ENCODE measurements at places on chromosomes 5 and 9.

DNA sequence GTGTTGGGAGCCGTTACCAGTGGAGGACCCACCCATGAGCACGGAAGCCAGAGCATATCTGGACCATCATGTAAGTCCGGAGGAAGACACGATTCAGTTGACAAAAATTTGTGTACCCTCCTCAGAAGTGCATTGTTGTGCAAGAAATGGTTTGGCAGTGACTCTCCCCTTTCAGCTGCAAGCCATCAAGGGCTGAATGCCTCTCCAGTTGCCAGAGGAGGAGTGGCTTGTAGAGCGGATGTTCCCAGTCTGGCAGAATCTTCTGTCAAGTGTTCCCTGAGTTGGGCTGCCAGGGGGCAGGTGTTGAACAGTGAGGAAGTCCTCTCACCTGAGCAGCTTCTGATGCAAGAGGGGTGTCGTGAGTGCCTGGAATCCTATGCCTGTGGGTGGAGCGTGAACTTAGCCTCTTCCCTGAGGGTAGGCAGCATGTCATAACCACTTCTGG is 27.6 kb upstream of the CDKN2AIPNL start:
- peak; percentile 88 for DNase-seq

- no peak for DNase-seq
These were observed 8.9 kb downstream of the UBE2QL1 start for GRCh38 chr5:6457592-6457991.

GRCh38 chr9:88826181-88826580 is 165.1 kb upstream of the S1PR3 start:
- no peak for DNase-seq

GRCh38 chr5:90955001-90955635 is 396.5 kb downstream of the ADGRV1 start:
- DNase-seq, result no peak

GRCh38 chr5:111296570-111296969 is 72.4 kb downstream of the CAMK4 start:
- peak; percentile 13 for DNase-seq

DNA sequence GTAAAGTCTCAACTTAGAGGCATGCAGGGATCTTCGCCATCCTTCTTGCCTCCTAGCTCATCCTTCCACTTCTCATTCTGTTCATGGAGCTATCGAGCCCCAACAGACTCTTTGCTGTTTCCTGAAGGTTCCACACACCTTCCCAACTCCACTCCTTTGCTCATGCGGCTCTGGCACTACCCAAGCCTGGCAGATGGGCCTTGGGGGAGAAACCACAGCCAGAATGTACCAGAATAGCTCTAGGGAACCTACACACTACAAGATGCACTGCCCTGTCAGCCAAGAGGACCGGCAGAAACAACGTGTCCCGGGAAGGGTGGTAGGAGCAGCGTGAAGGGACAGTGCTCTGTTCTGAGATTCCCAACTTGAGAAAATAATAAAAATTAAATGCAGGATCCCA is 178.9 kb downstream of the GABBR2 start:
- DNase-seq, result no peak

GRCh38 chr5:156380848-156381247 is 53.9 kb downstream of the SGCD start:
- no peak for DNase-seq

GRCh38 chr9:35774907-35775635 is 16.3 kb upstream of the NPR2 start:
- no peak for DNase-seq

DNA sequence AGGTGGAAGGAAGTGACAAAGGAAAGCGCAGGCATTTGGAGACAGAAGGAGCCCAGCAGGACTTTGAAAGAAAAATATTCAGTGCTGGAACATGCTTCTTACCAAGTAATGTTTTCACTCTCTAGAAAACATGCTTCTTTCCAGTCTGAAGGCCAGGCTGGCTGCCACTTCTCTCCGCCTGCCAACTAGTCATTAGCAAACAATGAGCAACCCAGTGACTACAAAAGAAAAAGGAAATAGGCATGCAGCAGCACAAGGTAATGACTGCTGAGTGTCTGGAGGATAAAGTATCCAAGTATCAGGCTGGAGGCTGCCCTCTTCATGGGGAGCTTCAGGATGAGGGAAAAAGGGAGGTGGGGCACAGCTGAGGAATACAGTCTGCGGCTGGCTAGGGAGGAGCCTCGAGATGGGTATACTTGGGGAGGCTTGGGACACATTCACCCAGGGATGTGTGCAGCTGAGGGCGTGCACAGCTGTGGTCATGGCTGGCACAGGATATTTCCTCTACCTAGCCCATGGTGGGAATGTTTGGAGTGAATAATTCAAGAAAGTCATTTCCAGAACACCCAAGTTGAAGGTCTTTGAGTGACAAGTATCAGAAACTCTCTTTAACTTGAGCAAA is 161.5 kb upstream of the KIF2A start:
- no peak for DNase-seq

DNA sequence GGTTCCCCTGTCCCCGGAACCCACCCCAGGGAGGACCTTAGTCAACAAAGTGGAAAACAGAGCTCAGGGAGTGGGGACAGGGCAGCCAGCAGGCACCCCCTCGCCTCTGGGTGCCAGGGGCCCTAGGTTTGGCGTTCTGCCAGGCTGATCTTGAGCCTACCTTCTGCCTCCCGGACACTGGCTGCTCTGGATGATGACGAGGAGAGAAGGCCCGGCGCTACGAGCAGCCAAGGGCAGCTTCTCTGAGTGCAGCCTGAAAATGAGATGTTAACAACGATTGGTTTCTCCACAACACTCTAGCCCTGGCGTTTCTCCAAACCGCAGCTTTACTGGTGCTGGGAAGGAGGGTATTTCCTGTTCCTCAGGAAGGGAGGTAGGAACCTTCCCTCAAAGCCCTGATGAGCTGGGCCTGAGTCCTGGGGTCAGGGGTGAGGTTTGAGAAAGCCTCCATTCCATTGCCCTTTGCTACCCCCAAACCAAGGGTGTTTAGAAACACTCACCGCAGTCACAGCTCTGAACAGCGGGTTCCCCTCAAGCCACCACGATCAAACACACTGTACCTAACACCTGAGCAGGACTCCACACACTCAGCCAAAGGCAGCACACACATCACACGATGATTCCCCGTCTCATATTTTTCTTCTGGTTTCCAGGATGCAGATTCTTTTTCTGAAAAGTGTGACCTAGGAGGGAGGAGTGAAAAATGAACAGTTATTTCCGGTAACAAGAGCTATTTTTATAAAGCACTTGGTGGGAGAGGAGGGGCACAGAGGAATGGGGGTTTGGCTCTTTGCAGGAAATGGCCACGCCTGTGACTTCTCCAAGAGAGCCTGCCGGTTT is at the start of gene STING1:
Gene STING1, minus strand, starts transcription at position 709 of the 840 bp plus-strand sequence. CDS start 1,054 bp downstream, outside the sequence.
- peak; percentile 100 for DNase-seq

DNA sequence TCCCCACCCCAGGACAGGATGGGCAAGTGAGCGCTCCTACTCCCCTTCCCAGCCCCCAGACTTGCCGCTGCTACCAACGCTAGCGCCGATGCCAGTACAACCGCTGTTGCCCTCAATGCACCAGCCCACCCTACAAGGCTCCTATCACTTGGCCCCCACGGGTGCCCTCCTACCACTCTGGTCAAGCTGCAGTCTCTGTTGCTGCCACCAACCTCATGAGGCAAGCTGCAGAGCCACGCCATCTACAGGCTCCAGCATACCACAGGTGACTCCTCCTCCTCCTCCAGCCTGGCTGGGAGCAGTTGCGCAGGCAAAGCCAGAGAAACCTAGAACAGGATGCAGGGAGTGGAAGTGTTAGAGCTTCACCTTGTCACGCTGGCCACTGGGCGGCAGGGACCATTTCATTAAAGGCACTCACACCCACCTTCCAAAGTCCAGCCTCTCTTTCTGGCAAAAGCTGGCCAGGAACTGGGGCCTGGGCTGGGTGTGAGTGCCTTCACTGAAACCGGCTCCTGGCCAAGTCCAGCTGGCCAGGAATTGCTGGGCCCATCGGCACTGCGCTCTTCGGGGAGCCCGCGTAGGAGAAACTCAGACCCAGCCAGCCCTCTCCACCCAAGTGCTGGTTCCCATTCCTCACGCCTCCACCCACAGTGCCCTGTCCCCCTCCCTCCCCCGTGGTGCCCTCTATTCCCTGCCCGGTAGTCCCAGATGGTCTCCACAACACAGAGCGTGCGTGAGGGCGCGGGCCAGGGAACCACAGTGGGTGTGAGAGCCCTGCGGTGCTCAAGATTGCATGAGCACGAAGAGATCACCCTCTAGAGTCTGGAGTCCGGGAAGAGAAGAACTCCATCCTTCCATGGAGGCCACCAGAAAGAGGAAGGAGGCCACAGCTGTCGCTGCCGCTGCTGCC is 1.6 kb upstream of the PCAT7 start:
- no peak for DNase-seq

DNA sequence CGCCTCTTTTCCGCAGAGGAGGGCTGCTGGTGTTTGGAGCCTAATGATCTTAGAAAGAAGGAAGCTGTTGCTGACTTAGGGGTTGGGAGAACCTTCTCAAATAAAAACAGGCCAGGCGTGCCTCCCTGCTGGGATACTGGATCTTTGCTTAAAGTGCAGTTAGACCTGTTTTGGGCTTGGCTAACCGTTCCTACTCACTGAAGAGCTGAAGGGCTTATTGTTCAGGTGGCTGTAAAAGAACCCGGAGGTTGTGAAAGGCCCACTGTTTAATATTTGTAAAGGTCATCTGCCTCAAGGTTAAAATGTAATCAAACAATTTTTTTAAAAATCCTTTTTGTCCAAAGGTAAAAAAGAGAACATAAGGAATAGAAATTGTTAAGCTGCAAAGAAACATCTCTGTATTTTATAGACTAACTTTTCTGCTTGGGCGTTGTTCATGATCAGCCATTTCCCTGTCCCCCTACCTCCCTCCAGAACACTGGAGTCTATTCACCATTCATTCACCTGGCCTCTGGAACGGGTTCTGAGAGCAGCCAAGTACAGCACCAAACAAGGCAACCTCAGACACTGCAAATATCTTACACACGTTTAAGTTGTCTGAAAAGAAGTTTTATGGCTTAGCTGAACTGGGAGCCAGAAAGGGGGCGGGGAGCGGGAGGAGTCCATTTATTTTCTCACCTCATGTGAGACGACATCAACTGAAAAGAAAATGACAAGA is 18.6 kb upstream of the MTMR12 start:
- no peak for DNase-seq

DNA sequence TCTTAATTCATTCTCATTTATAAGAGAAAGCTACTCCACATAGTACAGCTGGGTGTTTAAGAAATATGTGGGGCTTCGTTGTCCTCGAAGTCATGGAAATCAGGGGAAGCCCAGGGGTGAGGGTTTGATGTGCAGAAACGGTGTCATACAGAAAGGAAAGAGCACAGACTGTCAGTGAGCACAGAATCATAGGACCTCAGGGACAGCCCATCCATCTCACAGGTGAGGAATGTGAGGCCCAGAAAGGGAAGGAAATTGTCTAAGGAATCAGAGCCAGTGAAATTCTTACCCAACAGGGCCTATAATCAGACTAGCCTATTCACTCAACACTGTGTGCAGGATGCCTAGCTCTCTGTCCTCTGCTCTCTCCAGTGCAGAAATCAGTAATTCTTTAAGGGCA is 535.6 kb downstream of the SPOCK1 start:
- DNase-seq, result no peak

DNA sequence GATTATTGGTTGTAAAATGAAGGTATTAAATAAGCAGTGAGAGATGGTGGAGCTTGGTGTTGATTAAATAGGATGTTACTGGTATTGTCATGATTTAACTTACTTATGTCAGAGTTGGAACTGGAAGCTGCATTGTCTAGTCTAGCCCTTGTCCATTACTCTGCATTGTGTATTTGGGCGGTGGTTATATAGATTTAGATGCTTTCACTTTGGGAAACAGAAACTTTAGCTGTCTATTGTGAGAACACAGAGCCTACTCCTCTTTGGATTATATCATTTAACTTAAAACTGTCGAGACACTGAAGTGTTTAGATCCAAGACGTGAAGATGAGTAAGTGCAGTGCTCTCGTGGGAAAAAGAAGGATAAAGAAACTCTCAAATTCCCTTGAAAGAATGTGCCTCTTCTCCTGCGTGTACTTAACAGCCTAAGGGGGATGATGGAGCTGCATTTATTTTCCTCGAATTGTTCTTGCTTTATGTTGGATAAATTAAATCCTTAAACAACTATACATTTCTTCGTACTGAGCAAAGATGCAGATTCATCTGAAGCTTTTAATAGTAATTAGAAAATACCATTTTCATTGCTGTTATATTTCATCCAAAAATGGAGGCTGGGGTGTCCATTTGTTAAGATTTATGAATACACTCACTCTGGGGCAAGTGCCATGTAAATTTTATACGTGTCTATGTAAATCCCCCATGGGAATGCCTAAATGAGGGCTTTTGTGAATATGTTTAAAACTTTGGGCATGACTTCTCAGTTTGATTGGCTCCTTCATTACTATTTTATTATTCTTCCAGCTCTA is 21.6 kb downstream of the FBXL7 start:
- no peak for DNase-seq

DNA sequence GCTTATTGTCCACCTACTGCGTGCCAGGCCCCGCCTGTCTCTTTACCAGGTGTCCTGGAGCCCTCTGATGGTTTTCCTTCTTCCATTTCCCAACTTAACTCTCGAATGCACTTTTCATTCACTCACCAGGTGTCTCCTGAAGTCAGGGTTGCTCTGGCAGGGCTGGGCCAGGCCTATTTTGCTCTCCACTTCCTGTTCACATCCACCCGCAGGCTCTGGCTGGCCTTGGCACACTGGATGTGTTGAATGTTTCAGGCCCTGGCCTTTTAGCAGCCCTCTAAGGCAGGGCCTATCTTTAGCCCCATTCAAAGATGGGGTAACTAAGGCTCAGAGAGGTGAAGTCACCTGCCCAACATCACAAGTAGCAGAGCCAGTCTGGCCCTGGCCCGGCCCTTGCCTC is 16.4 kb downstream of the LRRC8A start:
- DNase-seq, result no peak

DNA sequence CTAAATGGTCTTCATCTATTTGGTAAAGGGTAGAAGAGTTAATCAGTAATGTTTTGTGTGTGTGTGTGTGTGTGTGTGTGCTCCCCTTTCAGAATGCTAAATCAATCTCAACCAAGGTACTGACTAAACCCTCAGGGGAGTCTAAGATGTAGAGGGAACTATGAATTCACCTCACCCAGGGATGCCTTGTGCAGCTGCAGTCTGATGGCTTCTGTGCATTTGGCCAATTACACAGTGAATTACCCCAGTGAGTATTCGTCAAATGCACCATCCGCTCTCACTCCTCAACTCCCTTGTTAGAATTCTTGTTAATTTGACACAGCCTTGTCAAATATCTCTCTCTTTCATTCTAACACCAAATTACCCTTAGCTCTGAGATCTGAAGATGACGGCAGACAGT is 234.6 kb downstream of the GABRB2 start:
- no peak for DNase-seq

GRCh38 chr5:148909040-148909439 is 82.6 kb downstream of the ADRB2 start:
- no peak for DNase-seq

DNA sequence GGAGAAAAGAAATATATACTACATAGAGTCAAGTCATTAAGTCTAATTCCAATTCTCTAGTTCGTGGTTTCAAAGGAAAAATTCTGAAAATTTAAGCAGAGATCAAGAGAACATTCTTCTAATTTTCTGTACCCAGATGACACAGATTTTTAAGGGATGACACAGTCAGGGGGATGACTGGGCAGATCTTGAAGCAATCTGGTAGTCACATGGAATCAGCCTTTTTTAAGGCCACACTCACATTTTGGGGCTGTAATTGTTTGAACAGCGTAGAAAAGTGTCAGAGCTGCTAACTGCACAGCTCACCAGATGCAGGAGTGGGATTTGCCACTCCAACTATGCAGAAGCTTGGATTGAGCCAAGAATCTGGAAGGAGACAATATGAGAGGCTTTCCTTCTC is 20.4 kb downstream of the PDE4D start:
- DNase-seq, result no peak

GRCh38 chr5:75381456-75381855 is 44.4 kb downstream of the HMGCR start:
- DNase-seq, result no peak
